Stimulated activated CD8-positive, alpha-beta memory T cell treated with anti-CD3 and anti-CD28 coated beads, Interleukin-4, amount 100 ng/mL, for 1 hour (primary cell): ENCODE measurements at places on chromosomes 6 and 20.

DNA sequence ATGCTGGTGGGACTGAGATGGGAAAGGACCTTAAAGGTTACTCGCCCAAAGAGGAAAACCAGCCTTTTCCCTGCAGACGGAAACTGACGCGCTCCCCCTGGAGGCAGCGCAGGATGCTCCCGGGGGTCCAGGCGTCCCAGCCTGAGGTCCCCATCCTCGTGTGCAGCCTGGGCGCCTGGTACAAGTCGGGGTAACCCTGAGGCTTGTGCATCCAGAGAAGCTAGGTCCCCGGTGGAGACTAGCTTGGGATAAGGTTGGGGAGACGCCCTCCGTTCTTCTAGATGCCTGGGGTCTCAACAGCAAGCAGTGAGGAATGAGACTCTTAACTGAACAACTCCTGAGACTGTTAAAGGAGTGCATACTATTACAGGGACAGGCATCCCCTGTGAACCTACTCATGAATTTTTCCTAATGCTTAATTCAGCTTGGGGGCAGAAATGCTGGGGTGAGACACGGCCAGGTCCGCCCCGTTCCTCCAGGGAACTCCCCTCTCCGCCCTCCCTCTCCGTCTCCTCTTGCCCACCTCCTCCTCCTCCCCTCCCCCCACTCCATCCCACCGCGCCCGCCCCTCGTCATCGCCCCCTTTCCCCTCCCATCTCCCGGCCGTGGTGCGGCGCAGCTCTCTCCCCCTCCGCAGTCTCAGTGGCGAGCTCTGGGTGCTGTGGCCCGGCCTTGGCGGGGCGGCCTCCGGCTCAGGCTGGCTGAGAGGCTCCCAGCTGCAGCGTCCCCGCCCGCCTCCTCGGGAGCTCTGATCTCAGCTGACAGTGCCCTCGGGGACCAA is at the start of gene PRSS35:
Gene PRSS35, plus strand, starts transcription at position 634 of the 781 bp plus-strand sequence. CDS start 10,908 bp downstream, outside the sequence.
- DNase-seq = no peak

DNA sequence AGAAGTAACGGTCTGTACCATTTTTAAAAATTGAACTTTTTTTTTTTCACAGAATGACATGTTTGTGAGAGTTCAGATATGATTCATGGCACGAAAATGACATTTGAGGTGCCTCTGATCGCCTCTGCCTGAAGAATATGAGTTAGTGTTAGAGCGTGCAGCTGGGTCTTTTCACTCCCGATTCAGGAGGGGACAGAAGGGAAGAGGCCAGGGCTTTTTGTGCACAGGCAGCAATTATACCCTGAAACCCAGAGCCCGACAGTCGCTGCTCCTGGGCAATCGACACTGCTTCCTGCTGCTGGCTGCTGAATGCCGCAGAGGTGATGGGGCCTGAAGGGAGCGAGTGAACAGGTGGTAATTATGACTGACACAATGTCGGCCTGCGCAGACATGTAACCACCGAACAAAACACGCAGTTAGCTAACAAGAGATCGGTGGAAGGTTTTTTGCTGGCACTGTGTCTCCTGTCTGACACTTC is 652.0 kb upstream of the NOX3 start:
- no peak for DNase-seq

GRCh38 chr20:62622877-62623487 is 19.3 kb upstream of the SLCO4A1 start:
- DNase-seq = no peak

- DNase-seq = no peak
These were observed 59.1 kb upstream of the KCNK16 start for GRCh38 chr6:39381550-39382140.

DNA sequence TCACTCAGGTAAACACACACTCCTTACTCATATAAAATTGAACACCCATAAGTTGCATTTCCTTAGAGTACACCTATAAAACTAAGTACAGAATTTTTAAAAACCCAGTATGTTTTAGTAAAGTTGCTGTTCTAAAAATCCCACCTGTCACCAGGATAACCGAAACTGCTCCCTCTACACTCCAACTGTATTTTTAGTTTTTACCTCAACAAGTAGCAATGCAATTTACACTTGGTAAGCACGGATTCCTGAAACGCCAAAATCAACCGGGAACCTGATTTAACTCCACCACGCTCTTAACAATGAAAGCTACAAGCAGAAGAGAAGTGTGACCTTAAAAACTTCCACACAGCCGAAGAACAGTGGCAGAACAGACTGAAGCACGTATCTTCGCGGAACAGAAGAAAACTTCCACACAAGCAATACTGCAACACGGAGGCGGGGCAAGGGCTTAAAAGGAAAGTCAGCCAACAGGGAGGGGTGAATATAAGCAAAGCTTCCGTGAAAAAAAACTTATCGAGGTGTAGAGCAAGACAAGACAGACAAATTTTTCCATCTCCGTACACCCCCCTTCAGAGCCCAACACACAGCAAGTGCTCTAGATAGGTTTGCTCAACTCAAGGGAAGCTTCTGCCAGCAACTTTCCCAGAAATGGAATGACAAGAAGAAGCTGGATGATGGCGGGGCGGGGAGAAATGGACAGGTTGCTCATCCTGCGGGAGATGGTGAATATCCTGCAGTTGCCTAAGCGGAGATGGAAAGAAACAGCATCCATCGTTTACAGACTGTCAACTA is 1.4 kb downstream of the STAU1 start:
- DNase-seq = peak; percentile 41

DNA sequence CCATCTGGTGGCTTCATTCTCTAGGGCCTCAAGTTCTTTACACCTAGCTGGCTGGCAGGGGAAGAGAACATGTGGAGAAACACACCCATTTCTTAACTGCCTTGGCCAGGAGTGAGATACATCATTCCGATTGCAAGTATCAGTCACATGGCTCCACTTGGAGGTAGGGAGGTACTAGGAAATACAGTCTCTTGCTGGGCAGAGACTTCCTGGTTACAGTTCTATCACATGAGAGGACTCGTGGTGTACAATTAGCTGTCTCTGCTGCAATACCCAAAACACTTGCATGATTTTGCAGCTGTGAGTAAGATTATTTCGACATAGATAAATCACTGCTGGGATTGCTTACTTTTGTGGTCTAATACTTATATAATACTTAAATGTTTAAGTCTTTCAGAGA is 51.1 kb downstream of the GTF2H5 start:
- no peak for DNase-seq

DNA sequence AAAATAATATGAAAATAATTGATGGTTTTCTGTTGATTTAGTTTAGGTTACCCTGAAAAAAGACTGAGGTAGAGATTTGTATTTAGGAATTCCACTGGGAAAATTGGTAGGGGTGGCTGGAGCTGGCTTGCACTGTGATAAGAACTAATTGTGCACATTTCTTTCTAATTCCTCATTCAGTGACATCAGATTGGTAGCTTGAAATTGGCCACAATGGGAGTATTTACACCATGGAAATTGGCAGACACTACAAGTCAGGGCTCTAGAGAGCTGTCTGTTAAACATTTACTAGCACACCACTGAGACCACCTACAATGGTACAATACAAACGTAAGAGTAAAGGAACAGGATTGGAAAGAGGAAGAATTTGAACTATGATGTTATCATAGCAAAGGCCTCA is 52.0 kb upstream of the ISM1 start:
- DNase-seq = no peak

DNA sequence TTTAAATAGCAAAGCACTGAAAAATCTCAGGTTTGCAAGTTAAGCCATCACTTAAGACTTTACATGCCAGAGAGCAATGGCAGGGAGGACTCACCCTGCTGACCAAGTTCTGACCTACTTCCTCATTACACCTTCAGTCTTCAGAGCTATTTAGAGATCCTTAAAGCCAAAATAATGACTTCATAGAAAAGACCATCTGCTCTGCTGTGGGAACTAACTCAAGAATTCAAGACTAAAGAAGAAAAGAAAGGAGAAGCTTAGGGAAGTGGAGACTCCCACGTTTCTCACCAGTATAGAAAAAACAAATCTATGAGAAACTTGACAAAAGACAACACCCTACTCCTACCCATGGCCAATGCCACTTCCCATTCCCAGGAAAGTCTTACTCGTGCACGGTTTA is 28.6 kb downstream of the XPO5 start:
- no peak for DNase-seq

GRCh38 chr6:131792091-131792496 is 15.7 kb upstream of the ENPP1 start:
- DNase-seq = no peak

- DNase-seq = no peak
These were observed 28.8 kb downstream of the RNF217 start for GRCh38 chr6:124990988-124991387.

- DNase-seq = no peak
These were observed 39.7 kb upstream of the PHIP start for GRCh38 chr6:79117752-79118151.

- DNase-seq = no peak
These were observed 63.8 kb upstream of the CLDN20 start for GRCh38 chr6:155200012-155200411.

GRCh38 chr6:112225691-112226090 is 28.7 kb downstream of the LAMA4 start:
- DNase-seq = no peak

DNA sequence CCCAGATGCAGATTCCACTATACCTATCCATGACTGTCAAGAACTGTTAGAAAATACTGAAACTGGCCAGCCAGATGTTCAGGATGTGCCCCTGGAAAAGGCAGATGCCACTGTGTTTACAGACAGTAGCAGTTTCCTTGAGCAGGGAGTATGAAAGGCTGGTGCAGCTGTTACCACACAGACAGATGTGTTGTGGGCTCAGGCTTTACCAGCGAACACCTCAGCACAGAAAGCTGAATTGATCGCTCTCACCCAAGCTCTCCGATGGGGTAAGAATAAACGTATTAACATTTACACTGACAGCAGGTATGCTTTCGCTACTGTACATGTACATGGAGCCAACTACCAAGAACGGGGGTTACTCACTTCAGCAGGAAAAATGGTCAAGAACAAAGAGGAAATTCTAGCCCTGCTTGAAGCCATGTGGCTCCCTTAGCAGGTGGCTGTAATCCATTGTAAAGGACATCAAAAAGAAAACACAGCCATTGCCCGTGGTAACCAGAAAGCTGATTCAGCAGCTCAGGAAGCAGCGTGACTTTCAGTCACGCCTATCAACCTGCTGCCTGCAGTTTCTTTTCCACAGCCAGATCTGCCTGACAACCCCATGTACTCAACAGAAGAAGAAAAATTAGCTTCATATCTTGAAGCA is 459.7 kb upstream of the HTR1E start:
- DNase-seq = no peak

DNA sequence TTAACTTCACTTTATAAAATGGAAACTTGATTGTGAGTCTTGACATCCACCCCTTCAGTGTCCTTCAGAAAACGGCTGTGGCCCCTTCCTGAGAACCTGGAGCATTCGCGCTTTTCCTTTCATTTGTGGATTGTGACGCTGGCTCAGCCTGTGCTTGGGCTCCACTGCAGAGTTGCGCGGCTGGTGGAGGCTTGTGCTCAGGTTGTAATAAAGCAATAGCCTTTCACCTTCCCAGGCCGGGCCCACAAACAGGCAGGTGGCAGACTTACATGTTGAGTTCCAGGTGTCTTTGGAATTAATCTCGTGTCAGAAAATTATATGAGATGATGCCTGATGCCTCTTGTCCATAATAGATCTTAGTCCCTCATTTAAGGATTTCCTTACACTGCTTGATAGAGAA is 199.9 kb downstream of the CDH4 start:
- no peak for DNase-seq

- DNase-seq = no peak
These were observed 169.3 kb downstream of the TTLL2 start for GRCh38 chr6:167493976-167494697.

- DNase-seq = no peak
These were observed 31.4 kb downstream of the RAMACL start for GRCh38 chr6:166555086-166555485.

DNA sequence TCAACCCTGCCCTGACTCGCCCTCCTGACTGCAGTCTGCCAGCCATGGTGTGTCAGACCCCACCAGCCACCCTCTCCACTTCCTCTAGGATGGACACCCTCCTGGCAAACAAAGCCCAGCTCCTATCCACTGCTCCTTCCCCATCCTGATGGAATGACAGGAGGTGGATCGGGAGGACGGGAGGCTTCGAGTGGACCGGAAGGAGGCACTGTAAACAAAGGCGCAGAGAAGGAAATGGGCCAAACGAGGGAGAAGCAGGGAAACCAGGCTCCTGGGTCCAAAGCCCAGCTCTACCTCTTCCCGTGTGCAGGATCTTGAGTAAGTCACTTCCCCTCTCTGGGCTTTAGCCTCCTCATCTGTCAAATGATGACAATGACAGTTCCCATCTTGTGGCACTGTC is 40.2 kb downstream of the BPIFB1 start:
- no peak for DNase-seq

DNA sequence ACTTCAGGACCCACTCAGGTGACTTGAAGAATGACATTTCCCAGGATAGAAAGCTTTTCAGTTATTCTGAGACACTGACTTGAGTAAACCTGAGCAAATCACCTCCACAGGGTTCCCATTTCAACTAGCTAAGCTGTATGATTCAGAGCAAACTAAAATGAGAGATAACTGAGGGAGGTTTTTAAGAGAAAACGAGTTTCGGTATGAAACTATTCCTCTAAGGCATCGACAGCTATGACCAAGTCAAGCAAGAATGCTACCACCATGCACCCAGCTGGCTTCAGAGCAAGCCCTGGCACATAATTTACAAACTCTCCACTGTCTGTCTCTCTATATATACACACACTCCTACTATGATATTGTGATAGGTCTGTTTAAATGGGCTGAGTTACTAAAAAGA is 75.4 kb downstream of the PERP start:
- no peak for DNase-seq

- DNase-seq = no peak
These were observed 24.6 kb downstream of the TBX18 start for GRCh38 chr6:84739866-84740208.

DNA sequence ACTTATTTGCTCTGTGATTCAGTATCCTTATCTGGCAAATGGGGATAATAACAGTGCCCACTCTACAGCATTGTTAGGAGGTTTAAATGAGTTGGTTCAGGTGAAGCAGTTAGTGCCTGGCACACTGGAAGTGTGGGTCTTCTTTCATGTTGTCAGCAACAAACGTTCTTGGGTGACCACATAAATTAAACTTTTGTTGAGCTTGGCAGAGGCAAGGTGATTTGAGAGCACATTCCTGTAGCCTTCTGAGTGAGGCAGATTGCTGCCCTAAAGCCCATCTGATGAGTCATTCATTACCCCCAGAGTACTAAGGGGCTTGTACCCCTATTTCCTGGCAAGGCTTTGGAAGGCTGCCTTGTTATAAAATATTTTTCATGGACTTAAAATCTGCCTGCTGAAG is 25.8 kb downstream of the SEC23B start:
- no peak for DNase-seq

- no peak for DNase-seq
These were observed 43.0 kb downstream of the F13A1 start for GRCh38 chr6:6277413-6277812.

GRCh38 chr6:109260126-109260525 is 122.1 kb downstream of the CD164 start:
- DNase-seq = no peak

- no peak for DNase-seq
These were observed 179.8 kb downstream of the DTNBP1 start for GRCh38 chr6:15483060-15483459.

GRCh38 chr6:23601811-23602345 is 524.1 kb upstream of the NRSN1 start:
- no peak for DNase-seq

- DNase-seq = no peak
These were observed 148.8 kb upstream of the EPHA7 start for GRCh38 chr6:93568169-93568568.

GRCh38 chr6:109081516-109082187 is 13.0 kb downstream of the SESN1 start:
- DNase-seq = no peak

- peak; percentile 60 for DNase-seq
These were observed 11.7 kb upstream of the MAPK13 start for GRCh38 chr6:36118550-36119107.

- DNase-seq = no peak
These were observed 37.1 kb downstream of the OTOR start for GRCh38 chr20:16785226-16785625.
